Thyroid gland (tissue), 4 donors: ENCODE measurements at places on chromosomes 7 and 10.
A peak's percentile ranks its signal among the peaks of the same experiment; 100 is the strongest.

GRCh38 chr10:89342206-89342958 lies 14.6 kb downstream of the IFIT3 start:
- peak; percentile 42 for DNase-seq

DNA sequence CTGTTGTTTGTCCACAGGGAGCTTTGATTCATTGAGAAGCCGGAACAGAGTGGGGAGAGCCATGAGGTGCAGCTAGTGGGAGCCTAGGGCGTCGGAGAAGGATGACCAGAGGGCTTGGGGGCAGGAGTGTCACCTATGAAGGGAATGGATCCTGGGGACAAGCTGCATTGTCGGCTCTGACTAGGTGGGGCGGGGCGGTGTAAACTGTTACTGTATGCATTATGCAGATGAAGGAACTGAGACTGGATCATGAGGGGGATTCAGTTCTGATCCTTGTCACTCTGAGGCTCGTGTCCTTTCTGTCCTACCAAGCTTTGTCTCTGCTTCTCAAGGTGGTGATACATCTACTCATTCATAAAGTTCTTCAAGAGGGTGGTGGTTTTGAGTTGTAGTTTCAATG lies 39.9 kb upstream of the MMD2 start:
- DNase-seq, result no peak

DNA sequence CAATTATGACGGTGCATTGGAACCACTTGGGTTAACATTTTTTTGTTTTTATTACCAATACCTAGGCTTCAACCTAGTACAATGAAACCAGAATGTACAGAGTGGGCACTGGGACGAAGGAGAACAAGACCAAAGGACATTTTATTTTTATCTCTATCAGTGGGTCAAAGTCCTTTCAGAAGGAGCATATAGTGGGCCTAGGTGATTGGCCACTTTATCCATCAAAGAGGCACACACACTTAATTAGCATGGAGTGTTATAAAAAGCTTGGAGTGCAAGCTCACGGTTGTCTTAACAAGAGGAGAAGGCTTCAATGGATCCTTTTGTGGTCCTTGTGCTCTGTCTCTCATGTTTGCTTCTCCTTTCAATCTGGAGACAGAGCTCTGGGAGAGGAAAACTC lies at the start of gene CYP2C19:
Gene CYP2C19, plus strand, starts transcription at position 289 of the 400 bp plus-strand sequence. Its CDS starts 25 bp downstream, at position 314.
- DNase-seq, result no peak

DNA sequence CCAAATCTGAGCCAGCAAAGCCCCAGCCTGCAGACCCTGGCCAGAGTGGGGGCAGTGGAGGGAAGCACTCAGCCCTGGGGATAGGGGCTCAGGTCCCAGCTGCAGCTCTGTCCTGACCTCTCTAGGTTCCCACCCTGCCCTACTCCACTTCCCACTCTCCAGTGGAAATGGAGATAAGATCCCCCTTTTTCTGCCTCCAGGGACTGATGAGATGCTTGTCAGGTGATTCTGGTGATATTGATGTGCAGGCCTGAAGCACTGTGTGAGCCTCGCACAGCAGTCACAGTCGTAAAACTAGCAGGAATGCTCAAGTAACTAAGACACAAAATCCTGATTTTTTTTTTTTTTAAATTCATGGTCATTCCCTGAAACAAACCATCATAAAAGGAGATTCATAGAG lies 55.0 kb upstream of the BTBD16 start:
- no peak for DNase-seq

GRCh38 chr10:90872648-90873020 lies 860 bp downstream of the RPP30 start:
- DNase-seq, result no peak

- peak; percentile 8 for DNase-seq
Measured at GRCh38 chr10:113665806-113666354, 2.0 kb upstream of the NRAP start.

- DNase-seq, result no peak
Measured at GRCh38 chr7:27172315-27172774, 1.8 kb downstream of the HOXA10 start.

GRCh38 chr10:68619595-68619994 lies 59.5 kb downstream of the TET1 start:
- DNase-seq, result no peak

DNA sequence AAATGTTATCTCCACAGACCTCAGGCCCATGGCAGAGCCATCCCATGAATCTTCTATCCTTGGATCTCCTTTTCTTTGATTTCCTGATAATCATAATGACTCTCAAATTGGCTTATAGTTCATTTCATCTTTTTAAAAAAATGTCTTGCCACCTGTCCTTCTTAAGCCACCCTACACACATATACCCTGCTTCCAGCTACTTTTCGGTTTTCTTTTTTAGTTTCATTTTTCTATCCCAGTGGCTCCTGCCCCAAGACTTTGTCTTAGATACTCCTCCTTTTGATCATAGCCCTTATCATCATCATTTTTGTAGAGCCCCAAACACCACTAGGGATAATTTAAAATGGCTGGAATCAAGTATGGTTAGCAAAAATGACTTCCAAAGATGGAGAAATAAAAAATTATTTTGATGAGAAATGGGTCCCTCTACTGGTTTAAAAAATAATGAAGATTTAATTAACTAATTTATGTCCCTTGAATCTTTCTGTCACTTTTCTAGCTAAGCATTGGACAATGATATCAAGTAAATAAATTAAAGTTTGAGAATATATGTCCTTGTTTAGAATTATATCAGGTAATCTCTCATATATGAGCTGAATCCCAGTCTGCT lies 277.3 kb upstream of the SEMA3D start:
- no peak for DNase-seq

GRCh38 chr10:69287181-69287580 lies 8.9 kb downstream of the HK1 start:
- DNase-seq, result no peak

DNA sequence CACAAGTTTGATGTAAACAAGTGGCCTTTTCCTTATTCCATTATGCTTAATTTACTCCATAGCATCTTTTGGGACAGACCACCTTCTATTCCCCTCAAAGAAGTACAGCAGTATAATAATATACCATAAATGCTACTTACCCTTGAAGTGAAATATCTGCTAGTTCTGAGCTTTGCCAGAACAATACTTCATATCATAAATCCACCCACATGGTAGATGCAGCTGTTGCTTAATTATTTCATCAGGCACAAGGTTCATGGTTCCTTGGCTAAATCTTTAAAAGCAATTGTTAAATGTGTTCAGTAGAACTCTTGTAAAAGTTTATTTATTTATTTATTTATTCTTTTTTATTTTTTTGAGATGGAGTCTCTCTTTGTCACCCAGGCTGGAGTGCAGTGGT lies 32.9 kb downstream of the CSTF2T start:
- no peak for DNase-seq
